Activated naive CD4-positive, alpha-beta T cell treated with anti-CD3 and anti-CD28 coated beads, Interleukin-2, amount 50 U/mL, for 16 hours (primary cell): ENCODE measurements at places on chromosomes 4 and X.

DNA sequence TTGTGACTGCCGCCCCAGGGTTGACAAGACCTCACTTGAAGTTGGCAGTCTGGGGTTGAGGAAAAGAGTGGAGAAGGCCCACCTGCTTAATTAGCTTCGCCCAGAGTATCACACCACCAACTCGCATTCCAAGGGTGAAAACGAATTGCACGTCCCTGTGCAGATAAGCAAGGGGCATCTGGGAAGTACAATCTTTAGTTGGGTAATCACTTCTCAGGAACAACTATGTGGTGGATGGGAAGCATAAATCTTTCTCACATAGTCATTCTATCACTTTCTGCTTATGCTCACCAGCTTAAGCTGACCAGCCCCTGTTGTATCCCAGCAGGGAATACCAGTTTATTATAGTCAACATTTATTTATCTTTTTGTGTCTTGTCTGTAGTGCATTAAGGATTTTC lies 14.3 kb downstream of the SPCS3 start:
- DNase-seq = no peak

DNA sequence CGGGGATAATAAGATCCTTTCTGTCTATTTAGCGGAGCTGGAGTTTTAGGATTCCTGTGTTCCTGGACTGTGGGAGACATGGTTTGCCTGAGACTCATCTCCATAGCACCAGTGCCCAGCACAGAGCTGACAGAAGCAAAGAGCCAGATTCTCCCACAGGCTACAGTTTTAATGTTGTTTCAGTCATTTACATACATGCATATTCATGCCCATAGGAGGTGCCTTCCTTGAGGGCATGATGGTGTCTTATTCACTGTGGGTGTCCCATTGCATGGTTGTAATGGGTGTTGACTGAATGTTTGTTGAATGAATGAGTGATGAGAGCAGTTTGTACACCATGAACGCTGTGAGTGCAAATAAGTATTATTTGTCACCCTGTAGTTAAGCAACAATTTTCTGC lies 260.6 kb downstream of the EVC2 start:
- no peak for DNase-seq

DNA sequence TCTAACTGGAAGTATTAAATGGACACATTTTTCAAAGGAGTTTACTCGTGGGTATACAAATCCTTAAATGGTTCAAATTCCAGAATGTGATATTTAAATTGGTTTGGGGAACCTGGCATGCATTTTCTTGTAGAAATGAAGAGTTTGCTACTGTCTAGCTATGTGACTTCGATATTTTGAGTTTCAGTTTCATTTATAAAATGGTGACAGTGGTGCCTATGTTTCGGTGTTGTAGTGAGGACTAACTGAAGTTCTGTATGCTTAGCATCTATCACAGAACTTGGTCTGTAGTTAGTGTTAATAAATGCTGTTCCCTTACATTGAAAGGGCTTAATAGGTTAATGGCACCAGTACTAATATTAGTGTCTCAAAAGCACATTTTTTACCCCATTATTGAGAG lies 29.4 kb downstream of the TRPC5 start:
- DNase-seq = no peak

DNA sequence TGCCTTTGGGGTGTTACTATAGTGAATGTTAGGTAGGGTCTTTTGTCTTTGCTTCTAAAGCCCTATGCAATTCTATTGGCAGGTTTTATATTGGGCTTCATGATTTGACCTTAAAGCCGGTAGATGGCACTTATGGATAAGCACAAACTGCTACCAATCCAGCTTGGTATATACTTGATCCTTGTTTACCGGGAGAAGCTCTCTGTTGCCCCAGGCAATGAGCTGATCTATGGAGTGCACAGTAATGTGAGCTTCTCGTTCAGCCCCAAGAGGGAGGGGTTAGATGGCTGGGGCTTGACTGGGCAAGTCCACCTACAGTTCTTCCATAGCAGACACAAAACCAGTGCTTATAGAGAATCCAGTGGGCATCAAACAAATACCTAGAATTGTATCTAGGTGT lies 287.2 kb upstream of the CT83 start:
- no peak for DNase-seq

DNA sequence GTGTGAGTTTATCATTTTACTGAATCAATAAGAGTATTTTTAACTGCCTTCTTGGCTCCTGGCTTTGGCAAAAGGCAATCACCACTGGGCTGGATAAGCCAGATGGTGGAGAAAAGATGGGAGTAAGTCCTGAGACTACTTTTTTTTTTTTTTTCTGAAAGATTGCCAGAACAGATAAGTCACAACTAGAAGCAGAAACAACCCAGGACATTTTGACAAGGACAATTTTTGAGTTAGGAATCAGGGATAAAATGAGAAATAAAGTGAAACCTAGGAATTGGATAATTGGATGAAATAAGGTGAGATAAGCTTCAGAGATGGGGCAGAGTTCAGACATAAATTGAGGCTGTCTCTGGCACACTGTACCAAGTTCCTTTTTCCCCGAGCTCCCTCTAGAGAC lies 471.0 kb downstream of the KLHL13 start:
- DNase-seq = no peak

DNA sequence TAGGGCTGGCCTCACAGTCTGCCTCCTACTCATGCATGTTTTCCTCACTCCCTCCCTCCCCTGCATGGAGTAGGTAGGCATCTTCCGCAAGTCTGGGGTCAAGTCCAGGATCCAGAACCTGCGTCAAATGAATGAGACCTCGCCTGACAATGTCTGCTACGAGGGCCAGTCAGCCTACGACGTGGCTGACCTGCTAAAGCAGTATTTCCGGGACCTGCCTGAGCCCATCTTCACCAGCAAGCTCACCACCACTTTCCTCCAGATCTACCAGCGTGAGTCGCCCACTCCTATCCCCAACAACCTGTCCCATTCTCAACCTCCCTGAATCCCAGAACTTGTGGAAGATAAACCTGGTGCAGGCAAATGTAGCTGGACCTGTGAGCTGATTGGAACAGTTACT lies 73.4 kb downstream of the STARD8 start:
- no peak for DNase-seq

DNA sequence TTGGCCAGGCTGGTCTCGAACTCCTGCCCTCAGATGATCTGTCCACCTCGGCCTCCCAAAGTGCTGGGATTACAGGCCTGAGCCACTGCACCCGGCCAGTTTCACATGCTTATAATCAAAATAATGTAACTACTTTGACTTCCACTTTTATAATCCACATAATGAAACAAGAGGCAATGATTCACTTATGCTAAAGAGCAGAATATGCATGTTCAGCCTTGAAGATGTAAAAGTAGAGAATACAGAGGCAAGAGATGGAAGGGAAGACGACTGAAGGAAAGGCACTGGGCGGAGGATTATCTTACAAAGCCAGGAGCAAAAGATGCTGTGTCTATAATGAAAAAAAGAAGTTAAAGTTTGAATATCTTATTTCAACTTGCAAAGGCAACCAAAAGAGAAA lies 13.3 kb upstream of the ZNF518B start:
- DNase-seq = no peak

- DNase-seq = no peak
These were observed 120.9 kb upstream of the NOCT start for GRCh38 chr4:138894709-138895108.

DNA sequence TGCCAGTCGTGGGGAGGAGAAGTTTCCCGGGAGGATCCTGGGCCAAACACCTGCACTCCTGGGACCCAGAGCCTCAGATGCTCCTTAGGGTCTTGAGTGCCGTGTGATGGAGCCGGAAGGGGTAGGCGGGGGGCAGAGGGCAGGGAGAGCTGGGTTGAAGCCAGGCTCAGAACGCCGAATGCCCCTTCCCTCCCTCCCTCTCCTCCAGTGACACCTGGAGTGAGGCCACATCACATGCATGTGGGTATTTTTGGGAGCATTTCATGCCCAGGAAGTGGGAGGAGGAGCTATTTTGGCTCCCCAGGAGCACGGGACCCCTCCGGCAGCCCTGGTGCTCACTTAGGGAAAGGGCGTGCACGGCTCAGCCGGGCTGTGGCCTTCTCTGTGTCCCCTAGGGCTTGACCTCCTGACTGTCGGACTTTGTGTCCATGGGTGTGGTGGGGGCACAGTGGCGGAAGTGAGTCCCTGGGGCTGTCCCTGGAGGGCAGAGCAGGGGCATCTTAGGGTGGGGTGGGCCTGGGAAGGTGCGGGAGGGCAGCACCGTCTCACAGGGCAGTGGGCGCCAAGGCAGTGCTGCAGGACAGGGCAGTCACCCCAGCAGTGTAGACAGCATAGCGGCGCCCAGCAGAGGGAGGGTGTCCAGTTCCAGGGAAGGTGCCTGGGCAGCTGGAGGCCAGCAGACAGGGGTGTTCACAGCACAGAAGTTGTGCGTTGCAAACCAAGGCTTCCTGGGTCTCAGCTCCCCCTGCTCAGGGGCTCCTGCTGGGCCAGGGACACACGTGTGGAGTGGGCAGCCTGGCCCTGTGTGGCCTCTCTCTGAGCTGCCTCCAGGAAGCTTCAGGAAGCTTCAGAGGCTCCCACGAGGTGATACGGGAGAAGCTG lies 4.9 kb upstream of the CPLX1 start:
- no peak for DNase-seq

GRCh38 chr4:168558599-168558998 lies 61.7 kb downstream of the PALLD start:
- no peak for DNase-seq

GRCh38 chrX:2517055-2517454 lies 16.3 kb upstream of the DHRSX start:
- DNase-seq = no peak

GRCh38 chr4:121199742-121200561 lies 35.8 kb upstream of the TNIP3 start:
- DNase-seq = no peak

GRCh38 chr4:115770046-115770543 lies 656.7 kb upstream of the NDST4 start:
- DNase-seq = no peak

GRCh38 chrX:56928546-56928945 lies 66.8 kb downstream of the SPIN3 start:
- no peak for DNase-seq

GRCh38 chr4:185993328-185993973 lies 75.5 kb upstream of the TLR3 start:
- no peak for DNase-seq

- no peak for DNase-seq
These were observed 35.5 kb downstream of the PLAC1 start for GRCh38 chrX:134622813-134623185.

GRCh38 chr4:122412547-122412946 lies 33.7 kb downstream of the ADAD1 start:
- no peak for DNase-seq

DNA sequence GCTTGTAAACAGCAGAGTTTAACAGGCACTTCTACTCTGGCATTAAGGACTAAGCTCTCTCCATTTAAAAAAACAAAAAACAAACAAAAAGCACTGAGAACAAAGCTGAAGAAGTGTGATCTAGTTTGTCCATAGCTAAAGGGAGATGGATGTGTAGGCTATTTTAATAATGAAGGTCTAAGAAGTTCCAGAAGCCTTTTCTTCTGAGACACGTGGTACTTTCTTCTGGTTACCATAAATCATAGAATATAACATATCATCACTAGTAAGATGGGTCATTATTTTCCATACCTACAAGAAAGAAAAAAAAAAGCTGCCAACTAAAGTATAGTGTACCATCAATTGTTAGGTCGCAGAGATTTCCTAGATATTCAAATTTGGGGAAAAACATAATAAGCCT lies 722 bp upstream of the NBDY start:
- no peak for DNase-seq

- no peak for DNase-seq
These were observed 652.2 kb upstream of the DIPK2B start for GRCh38 chrX:45852884-45853283.

GRCh38 chrX:118976599-118977340 lies 2.4 kb downstream of the LONRF3 start:
- peak; percentile 22 for DNase-seq

DNA sequence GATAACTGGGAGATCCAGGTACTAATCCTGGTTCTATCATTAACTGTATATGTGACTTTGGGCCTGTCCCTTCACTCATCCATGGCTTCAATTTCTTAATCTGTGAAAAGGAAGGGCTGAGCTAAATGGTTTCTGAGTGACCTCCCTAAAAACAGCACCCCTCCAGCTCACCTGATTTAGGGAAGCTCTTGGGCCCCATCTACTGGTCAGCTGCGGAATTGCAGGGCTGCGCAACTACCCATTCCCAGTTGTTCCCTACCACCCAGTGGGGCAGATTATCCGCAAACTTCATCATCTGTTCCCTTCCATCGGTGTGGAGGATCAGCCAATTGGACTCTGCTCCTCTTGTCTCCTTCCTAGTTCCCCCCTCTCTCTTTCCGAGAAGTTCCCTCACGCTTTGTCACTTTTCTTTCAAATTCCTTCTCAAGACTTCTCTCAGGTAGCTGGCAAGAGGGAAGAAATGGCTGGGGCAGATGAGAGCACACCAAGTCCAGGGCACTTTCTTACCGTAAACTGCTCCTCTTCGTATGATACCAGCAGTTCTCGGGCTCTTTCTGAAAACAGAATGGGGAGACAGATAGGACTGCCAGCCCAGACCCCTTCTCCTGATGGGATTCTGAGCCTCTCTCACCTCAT lies 5.8 kb downstream of the LAS1L start:
- DNase-seq = peak; percentile 37

DNA sequence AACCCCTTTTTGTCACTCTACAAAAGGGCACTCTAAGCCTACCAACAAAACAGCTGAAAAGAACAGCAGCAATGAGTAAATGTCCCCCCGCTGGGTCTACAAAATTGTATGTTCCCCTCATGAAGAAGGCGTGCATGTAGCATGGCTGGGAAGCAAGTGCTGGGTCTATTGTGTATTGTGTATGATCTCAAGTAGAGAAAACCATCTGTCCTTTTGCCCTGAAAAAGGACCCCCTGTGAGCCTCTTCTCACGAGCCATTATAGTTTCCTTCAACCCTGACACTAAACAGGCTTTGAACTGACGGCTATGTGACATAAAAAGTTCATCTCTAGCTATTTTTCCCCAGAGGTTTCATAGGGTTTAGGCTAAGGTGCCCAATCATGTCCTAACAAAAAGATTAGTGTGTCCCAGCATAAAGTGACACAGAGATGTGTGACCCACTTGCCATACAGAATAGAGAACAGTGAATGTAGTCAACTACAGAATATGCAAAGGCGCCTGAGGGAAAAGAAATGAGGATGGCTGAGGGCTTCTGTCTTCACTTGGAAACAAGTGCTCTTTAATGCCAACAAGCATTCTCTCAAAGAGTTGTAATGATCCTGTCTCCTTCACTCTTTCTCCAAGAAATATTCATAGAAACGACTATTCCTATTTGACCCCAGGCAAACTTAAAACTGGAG lies 27.3 kb downstream of the COL25A1 start:
- no peak for DNase-seq

DNA sequence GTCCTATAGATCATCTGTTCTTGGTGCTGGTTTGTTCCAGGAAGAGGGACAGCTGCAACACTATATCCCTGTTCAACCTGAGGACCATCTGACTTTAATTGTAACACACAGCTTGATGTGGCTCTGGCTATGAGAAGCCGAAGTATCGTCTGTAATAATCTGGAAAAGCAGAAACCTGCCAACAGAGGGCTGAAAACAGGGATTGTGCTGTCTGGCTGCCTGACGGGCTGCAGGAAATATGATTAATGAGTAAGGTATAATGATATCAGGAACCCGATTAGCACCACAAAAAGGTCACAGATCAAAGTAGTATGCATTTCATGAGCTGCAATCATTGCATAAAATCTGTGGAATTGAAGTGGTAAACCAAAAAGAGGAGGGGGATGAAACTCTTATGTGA lies 170.4 kb upstream of the MAB21L2 start:
- no peak for DNase-seq
